ENCODE measurements at places on chromosomes 13 and 19.

GRCh38 chr13:43669101-43669500, 117.7 kb downstream of the ENOX1 start:
- no peak for DNase-seq

- no peak for DNase-seq
Measured at GRCh38 chr13:78659732-78660494, 958 bp upstream of the OBI1 start.

GRCh38 chr19:34559045-34559444, 77.5 kb downstream of the WTIP start:
- no peak for DNase-seq

GRCh38 chr19:18504886-18505610, 16.8 kb downstream of the ELL start:
- DNase-seq, result no peak

- no peak for DNase-seq
Measured at GRCh38 chr19:46186101-46186716, 38.2 kb downstream of the IGFL2 start.

- no peak for DNase-seq
Measured at GRCh38 chr13:37383856-37384370, 214.7 kb downstream of the POSTN start.

All from EL (cell line).